Jurkat, Clone E6-1 (cell line): ENCODE measurements at places on chromosomes 1 and 21.
A peak's percentile ranks its signal among the peaks of the same experiment; 100 is the strongest.

DNA sequence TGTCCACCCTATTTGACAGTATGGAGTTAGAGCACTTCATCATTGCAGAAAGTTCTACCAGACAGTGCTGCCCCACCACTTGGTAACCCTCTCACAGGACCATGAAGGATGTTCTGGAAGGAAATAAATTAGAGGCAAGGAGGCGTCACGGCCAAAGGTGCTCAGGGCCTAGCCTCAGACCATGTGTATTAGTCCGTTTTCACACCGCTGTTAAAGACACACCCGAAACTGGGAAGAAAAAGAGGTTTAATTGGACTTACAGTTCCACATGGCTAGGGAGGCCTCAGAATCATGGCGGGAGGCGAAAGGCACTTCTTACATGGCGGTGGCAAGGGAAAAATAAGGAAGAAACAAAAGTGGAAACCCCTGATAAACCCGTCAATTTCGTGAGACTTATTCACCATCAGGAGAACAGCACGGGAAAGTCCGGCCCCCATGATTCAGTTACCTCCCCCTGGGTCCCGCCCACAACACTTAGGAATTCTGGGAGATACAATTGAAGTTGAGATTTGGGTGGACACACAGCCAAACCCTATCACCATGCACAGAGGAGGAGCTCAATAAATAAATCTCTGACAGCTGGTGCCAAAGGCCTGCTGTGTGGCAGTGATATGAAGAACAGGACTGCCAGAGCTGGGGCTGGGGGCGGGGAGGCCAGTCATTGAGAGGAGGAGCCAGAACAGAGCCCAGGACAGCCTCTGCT is 75.8 kb downstream of the FHAD1 start:
- no peak for DNase-seq

- DNase-seq: no peak
These were observed 42.8 kb upstream of the LRIF1 start for GRCh38 chr1:111006556-111006955.

DNA sequence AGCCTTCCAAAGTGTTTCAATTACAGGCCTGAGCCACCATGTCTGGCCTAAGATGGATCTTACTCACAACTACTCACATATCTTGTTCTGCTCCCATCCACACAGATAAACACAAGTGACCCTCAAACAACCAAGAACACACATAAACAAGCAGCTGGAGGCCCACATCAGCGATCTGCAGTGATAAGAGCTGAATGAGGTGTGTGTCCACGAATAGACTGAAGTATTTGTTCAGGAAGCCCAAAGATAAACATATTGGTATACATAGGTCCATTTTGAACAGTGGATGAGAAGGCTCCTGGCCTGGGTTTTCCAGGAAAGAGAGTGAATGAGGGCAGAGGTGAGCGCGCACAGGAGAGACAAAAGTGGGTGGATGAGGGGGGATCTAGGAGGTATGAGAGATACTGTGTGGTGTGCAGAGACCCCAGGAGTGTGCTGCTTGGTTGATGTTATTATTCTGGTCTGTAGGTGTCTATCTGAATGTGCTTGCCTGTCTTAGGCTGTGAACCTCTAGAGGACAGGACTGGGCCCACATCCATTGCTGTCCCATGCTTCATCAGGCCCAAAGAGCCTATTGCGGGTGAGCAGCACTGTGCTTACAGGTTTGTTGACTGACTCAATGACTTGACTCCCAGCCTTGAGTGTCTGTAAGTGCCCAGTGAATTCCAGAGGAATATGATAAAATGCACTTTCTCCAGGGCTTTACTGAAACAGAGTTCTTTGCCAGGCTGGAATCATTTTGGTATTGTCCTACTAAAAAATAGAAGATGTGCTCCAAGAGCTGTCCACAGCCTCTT is 79.9 kb upstream of the ATP1A1 start:
- no peak for DNase-seq

- DNase-seq: no peak
These were observed 61.8 kb downstream of the CLEC20A start for GRCh38 chr1:178434899-178435435.

DNA sequence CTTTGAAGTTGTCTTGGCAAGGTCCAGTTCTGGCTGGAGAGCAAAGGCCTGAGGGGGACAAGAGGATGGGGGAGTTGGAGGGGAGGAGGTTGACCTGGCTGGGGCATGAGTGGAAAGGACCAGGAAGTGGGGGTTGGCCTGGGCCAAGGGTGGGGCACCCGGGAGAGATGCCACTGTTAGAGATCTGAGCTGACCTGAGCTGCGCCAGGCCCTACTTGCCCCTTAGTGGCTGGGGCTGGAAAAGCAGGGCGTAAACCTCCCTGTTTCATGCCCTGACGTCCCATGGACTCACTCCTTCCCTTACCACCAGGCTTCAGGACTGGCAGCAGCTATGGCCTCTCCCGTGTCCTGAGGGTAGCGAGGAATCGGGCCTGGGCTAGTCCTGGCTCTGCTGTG is 16.9 kb downstream of the FAAH start:
- DNase-seq: no peak

- DNase-seq: no peak
These were observed 4.6 kb downstream of the MYCL start for GRCh38 chr1:39896909-39897685.

GRCh38 chr1:53341961-53342707 is 14.3 kb upstream of the LRP8 start:
- no peak for DNase-seq

DNA sequence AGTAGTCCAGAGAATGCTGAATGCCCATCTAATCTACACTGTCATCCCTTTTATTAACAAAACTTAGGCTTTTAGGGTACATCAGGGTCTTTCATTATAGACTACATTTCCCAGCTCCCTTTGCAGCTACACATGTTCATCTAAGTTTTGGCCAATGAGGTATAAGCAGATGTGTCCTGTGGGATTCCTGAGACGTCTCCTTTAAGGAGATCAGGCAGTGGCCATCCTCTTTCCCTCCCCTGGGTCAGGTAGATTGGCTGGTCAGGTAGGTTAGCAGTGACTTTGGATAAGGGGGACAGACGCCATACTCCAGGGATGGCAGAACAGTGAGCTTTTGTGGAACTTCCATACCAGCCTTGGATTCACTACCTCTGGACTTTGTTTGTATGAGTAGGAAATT is 188.3 kb downstream of the FGGY start:
- DNase-seq: no peak

- no peak for DNase-seq
These were observed 26.4 kb downstream of the SORT1 start for GRCh38 chr1:109371341-109371739.

DNA sequence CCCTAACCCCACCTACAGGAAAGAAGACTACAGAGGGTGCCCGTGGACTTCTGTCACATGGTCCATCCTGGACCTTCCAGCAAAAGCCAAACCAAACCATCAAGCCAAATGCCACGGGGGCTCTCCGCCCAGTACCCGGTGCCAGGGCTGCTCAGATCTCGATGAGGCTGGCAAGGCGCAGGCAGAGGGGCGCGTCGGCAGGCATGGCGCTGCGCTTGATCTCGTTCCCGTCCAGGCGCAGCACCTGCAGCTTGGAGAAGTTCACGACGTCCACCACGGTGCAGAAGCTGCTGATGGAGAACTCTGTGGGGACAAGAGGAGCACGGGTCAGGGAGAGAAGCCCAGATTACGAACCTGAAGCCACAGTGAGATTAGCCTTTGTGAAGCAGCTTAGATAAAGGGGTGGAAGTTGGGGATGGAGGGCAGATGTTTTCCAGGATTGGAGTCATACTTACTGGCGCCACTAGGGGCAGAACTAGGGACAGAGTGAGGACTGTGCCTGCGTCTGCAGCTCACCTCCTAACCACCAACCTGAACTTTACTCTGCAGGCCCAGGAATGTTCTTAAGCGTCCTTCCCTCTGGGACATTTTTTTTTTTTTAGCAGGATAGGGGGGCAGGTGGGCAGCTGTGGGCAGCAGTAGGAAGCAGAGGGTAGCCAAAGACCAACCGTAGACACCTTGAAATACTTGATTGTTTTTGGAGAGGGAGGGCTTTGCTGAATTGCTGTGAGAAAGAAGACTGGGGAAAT is 8.6 kb downstream of the FMOD start:
- DNase-seq: peak; percentile 37

GRCh38 chr1:15948595-15949452 is 27.1 kb downstream of the ZBTB17 start:
- DNase-seq: no peak

GRCh38 chr1:154501423-154502065 is 475 bp upstream of the TDRD10 start:
- DNase-seq: no peak

- DNase-seq: no peak
These were observed 41.1 kb downstream of the GLIS1 start for GRCh38 chr1:53697721-53698383.

- DNase-seq: no peak
These were observed 5.5 kb downstream of the SDCCAG8 start for GRCh38 chr1:243261390-243261789.

DNA sequence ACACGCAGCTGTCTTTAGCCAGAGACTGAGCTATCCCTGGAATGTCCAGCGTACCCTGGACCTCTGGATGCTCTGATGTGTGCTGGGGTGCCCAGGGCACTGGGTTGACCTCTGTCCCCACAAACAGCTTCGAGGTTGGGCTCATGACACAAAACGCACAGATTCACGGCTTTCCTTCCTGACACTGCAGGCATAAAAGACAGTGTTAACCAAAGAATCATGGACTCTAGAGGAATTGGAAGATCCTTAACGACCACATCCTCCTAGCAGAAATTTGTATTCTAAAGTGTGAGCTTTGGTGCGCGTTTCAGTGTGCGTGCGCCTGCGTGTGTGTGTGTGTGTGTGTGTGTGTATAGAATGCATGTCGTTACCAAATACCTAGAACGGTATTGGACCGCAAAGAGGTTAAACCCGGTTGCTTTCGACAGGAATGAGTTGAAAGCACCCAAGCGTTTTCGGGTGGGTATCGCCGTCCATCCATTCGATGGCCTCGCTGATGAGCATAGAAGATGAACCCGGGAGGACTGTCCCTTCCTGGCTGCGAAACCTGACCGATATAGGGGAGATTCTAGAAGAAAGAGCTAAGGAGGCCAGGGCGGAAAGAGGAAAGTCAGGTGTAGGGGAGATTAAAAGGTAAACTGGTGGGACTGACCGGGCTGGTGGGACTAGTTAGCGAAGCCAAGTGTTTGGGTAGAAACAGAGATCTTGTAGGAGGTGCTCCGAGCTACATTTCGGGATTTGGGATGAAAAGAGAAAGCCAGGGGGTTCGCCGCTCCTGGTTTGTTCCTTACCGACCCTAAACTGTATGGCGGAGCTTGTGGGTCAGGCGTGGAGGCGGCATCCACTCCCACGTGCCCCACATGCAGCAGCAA is 6.8 kb upstream of the LHX9 start:
- DNase-seq: no peak

- no peak for DNase-seq
These were observed 91.5 kb downstream of the MRPL37 start for GRCh38 chr1:54291276-54292001.
